AG08395 (cell line): ENCODE measurements at places on chromosomes 5 and 9.
A peak's percentile ranks its signal among the peaks of the same experiment; 100 is the strongest.

- no peak for DNase-seq
Observed at GRCh38 chr9:7058473-7058872, 300.7 kb downstream of the KDM4C start.

- DNase-seq, result no peak
Observed at GRCh38 chr9:94929369-94929756, 202.9 kb downstream of the AOPEP start.

DNA sequence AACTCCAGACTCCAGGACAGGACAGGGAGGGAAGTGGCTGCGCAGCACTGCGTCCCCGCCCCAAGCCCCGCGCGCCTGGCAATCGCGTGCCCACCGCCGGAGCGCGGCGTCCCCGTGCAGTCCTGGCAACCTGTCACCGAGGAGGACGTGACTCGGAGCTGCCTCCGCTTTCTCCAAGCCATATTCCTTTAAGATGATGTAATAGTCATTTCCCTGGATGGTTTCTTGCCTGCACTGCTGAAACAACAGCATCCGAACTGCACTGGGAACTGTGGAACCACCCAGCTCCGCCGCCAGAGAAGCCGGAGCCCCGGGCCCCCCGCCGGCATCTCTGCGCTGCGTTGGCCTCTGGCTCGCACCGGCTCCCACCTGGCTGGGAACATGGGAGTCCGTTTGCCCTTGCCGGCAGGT, 34.5 kb downstream of the KCTD16 start:
- peak; percentile 47 for DNase-seq

DNA sequence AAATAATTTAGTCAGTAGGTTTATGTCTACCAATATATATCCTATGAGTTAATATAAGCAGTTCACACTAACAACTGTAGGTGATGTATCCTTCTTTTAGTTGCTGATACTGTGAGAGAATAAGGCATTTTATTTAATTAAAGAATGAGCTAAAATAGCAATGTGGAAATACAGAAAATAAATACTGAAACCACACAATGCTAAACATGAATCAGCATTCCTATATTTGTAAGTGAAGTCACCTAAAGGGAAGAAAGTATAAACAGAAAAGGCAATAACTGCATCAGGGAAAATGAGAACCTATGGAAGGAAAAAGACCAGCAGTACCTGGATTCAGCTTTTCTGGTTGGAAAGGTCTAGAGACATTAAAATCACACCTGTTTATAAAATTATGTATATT, 336.0 kb downstream of the PDE4D start:
- DNase-seq, result no peak

DNA sequence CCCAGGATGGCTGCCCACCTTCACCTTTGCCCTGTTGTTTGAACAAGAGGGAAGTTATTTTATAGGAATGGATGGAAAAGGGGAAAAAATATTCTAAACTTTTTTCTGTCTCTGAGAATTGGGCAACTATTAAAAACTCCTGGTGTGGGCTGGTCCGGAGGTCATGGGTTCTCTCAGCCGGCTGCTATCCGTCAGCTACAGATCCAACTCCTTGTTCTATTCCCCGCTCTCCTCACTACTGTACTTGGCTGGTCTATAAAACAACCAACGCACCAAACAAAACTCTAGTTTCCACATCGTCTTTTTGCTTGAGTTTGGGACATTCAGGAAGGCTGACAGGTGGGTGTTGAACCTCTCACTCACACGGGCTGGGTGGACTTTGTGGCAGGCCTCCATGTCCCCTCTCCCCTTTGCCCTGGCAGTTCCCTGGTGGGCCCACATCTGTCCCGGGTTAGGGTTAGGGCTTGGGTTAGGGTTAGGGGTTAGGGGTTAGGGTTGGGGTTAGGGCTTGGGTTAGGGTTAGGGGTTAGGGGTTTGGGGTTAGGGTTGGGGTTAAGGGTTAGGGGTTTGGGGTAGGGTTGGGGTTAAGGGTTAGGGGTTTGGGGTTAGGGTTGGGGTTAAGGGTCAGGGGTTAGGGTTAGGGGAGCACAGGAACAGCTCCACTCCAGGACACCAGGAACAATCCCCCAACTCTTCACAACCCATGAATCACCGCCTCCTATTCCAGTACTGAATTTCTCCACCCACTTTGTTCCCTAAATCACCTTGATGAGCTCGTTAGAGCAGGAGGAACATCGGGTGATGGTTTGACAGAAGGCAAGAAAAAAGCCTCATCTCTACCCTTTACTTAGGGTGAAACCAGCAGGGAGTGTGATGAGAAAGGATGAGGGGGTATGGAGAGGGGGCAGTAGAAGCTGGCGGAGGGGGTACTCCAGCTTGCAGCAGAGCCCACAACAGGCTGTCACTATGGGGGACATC, 302.1 kb upstream of the IRX4 start:
- no peak for DNase-seq

DNA sequence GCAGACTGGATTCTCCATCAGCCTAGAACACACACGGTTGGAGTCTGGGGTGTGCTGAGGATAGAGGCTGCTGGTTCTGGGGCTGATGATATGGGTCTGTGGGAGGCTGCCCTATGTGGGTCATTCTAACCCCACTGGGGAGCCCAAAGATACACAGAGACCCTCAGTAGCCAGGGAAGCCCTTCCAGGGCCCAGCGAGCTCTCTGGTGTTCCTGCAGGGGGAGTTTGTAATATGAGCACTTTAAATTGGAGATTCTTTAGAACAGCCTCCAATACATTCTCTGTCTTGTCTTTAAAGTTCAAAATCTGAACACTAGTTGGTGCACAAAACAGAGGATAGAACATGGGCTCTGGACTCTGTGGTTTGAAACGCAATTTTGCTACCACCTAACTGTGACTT, 2.4 kb downstream of the ACTL7A start:
- no peak for DNase-seq

DNA sequence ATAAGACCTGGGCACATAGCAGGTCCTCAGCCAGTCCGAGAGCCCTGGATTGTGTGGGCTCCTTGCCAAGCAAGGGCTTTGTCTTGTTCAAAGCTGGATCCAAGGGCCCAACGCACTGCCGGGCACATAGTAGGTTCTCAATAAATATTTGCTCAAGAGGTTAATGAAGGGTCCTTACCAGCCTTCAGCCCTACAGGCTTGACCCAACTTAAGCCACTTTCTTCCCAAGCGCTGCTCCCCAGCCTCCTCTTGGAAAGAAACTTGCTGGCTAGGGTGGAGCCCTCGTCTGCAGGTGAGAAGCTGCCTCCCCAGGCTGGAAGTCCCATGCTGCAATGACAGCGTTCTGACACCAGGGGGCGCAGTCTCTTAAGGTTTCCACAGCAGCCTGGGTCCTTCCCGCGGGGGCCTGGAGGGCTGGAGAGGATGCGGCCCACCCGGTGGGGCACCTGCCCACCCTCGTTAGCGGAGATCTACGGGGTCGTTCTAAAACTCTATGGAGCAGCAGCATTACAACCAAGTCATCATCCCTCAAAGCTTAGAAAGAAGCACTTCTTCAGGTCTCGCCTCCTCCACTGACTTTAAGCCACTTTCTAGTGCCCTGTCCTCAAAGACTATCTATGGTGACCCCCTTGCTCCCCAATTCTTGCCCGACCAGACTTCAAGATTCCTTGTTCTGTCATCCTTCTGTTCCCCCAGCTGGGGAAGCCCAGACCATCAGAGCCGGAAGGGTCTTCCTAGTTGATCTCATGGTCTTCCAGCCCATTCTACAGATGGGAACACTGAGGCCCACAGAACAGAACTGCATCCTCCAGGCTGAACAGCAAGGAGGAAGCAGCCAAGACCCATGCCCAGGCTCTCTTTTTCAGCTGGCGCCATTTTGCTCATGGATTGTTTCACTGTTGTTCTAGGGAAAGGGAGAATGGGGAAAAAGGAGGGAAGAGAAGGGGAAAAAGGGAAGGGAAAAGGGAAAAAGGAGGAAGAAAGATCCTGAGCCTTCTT, 115.4 kb downstream of the LHX2 start:
- peak; percentile 69 for DNase-seq

DNA sequence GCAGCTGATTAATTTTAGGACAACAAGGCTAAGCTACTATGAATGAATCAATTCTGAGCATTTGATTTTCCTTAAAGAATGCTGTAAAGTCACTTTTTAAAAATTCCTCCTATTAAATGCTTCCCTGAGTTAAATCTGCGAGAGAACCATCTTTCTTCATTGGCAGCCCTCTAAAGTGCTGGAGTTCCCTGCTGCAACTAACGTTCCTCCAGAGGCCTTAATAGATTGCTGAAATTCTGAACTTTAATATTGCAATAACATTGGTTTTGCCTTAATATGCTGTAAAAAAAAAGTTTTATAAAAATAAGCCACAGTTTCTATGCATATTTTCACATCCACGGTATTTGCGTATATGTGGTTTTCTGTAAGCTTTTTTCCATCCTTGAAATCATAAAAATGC, 298.0 kb upstream of the PIK3R1 start:
- no peak for DNase-seq
